ENCODE measurements at places on chromosomes 1 and 21. TPM values are rescaled to one million over a fixed set of nuclear protein-coding genes. Genes with fewer than 3 reads are reported as not detected.

PGLYRP3 gene
- total RNA-seq = not detected

SRGAP2B gene
- total RNA-seq = 42.4 TPM

CAMK1G gene
- not detected for total RNA-seq

OR2T2 gene
- not detected for total RNA-seq

NGF gene
- not detected for total RNA-seq

RNU1-3 gene
- 1,290 TPM for total RNA-seq

ITLN1 gene
- total RNA-seq = not detected

CASQ1 gene
- not detected for total RNA-seq

SLC2A5 gene
- total RNA-seq = 0.26 TPM

EGLN1 gene
- total RNA-seq = 29.0 TPM

MYCL gene
- 2.0 TPM for total RNA-seq

B3GALNT2 gene
- total RNA-seq = 40.7 TPM

DMRTA2 gene
- not detected for total RNA-seq

LAMTOR5 gene
- total RNA-seq = 119 TPM

XCL1 gene
- not detected for total RNA-seq

GFI1 gene
- total RNA-seq = 0.49 TPM

LCA5L gene
- total RNA-seq = 0.87 TPM

FLG2 gene
- not detected for total RNA-seq

PAQR6 gene
- 0.92 TPM for total RNA-seq

RIPPLY3 gene
- total RNA-seq = 1.2 TPM

WNT4 gene
- total RNA-seq = 0.92 TPM

PLA2G5 gene
- total RNA-seq = not detected

All from Panc1 (cell line).